ENCODE measurements at places on chromosomes 2 and 18.

GRCh38 chr2:141440072-141440635, 690.7 kb downstream of the LRP1B start:
- no peaks in the 10 kb centered on the region for H3K27me3 ChIP-seq
- no peak overlapping the region for H3K27ac ChIP-seq
- no peak overlapping the region for H3K4me3 ChIP-seq
- H3K4me1 ChIP-seq, result no peaks in the 10 kb centered on the region

- H3K27me3 ChIP-seq, result no peaks in the 10 kb centered on the region
- H3K4me1 ChIP-seq, result no peaks in the 10 kb centered on the region
- peak; percentile 63 for DNase-seq
- H3K36me3 ChIP-seq, result no peaks in the 10 kb centered on the region
- H3K27ac ChIP-seq, result no peak overlapping the region
Observed at GRCh38 chr18:74929110-74929509, 279.8 kb downstream of the PTGR3 start.

GRCh38 chr2:40372283-40372985, 79.5 kb downstream of the SLC8A1 start:
- no peak overlapping the region for H3K4me3 ChIP-seq
- no peak overlapping the region for H3K27ac ChIP-seq
- H3K4me1 ChIP-seq, result no peaks in the 10 kb centered on the region
- no peaks in the 10 kb centered on the region for H3K36me3 ChIP-seq
- H3K27me3 ChIP-seq, result no peaks in the 10 kb centered on the region

GRCh38 chr2:201116115-201116958, at the start of gene CFLAR:
TSS of gene CFLAR (plus strand) at chr2:201116164. CDS start at chr2:201129866, 13,702 bp downstream.
- peak within 1 kb of the TSS; percentile 65 for H3K4me3 ChIP-seq
- H3K27ac ChIP-seq, result peak within 1 kb of the TSS; percentile 100
- no peaks in the 10 kb centered on the region for H3K36me3 ChIP-seq
- H3K27me3 ChIP-seq, result no peaks in the 10 kb centered on the region

GRCh38 chr2:225486236-225486635, 86.7 kb downstream of the NYAP2 start:
- DNase-seq, result no peak
- no peaks in the 10 kb centered on the region for H3K27me3 ChIP-seq
- peaks cover 14% of the 10 kb centered on the region for H3K4me1 ChIP-seq
- H3K36me3 ChIP-seq, result no peaks in the 10 kb centered on the region

DNA sequence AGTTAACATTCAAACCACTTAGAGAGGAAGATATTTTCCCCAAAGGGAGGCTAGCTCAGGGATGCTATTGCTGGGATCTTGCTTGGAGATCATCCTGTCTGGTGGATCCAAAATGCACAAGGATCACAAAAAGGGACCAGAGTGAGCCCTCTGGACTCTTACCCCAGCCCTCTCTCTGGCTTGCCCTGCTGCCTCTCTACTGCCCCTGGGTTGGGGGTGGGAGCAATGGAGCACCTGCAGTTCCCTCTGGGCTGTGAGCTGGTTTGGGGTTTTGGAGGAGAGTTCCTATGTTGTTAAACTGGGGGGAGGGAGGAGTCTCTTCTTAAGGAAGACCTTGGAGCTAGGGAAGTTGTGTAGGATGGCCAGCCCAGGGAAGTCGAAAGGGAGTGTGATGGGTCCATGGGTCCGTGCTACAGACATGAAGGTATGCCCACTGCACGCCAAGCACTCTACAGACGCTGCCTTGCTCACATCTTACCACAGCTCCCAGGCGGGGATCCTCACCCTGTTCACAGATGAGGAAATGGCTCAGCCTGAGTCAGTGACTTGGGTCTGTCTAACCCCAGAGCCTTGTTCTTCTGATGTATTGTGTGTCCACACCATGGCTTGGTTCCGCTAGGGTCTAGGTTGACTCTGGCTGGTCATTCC, 3.8 kb downstream of the LBH start:
- H3K4me1 ChIP-seq, result peaks cover 4% of the 10 kb centered on the region
- no peaks in the 10 kb centered on the region for H3K36me3 ChIP-seq
- H3K27ac ChIP-seq, result no peak overlapping the region
- H3K27me3 ChIP-seq, result no peaks in the 10 kb centered on the region

DNA sequence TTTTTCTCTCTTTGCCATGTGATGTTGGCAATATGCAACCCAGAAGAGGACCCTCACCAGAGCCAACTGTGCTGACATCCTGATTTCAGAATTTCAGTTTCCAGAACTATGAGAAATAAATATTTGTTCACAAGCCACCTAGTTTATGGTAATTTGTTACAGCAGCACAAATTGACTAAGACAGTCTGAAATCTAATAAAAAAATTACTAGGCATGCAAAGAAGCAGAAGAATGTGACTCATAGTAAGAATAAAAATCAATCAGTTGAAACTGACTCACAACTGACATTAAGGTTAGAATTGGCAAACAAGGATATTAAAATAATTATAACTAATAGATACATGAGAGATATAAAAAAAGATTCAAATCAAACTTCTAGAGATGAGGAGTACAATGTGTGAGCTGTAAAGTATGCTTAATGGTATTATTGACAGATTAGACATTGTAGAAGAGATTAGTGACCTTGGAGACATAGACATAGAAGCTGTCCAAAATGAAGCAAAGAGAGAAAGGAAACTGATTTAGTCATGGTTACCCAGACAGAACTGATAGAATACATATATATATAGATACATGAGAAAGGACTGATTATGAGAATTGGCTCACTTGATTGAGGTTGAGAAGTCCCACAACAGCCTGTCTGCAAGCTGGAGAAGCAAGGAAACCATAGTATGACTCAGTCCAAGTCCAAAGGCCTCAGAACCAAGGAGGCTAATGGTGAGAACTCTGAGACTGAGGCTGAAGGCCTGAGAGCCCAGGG, 27.8 kb upstream of the TTC39C start:
- H3K27me3 ChIP-seq, result no peaks in the 10 kb centered on the region
- no peaks in the 10 kb centered on the region for H3K36me3 ChIP-seq
- no peaks in the 10 kb centered on the region for H3K4me1 ChIP-seq
- no peak overlapping the region for H3K4me3 ChIP-seq

GRCh38 chr2:239259603-239260298, 141.1 kb downstream of the HDAC4 start:
- H3K27ac ChIP-seq, result no peak overlapping the region
- DNase-seq, result no peak
- no peak overlapping the region for H3K4me3 ChIP-seq
- no peaks in the 10 kb centered on the region for H3K36me3 ChIP-seq
- H3K27me3 ChIP-seq, result no peaks in the 10 kb centered on the region
- peaks cover 2% of the 10 kb centered on the region for H3K4me1 ChIP-seq

GRCh38 chr2:217735034-217735433, 267.8 kb downstream of the TNS1 start:
- DNase-seq, result no peak
- H3K27me3 ChIP-seq, result no peaks in the 10 kb centered on the region
- H3K36me3 ChIP-seq, result no peaks in the 10 kb centered on the region
- H3K4me3 ChIP-seq, result no peak overlapping the region
- no peak overlapping the region for H3K27ac ChIP-seq
- no peaks in the 10 kb centered on the region for H3K4me1 ChIP-seq

GRCh38 chr2:232246245-232246644, 132.3 kb upstream of the ALPP start:
- no peak overlapping the region for H3K4me3 ChIP-seq
- no peaks in the 10 kb centered on the region for H3K4me1 ChIP-seq
- no peaks in the 10 kb centered on the region for H3K36me3 ChIP-seq
- no peaks in the 10 kb centered on the region for H3K27me3 ChIP-seq
- no peak overlapping the region for H3K27ac ChIP-seq

DNA sequence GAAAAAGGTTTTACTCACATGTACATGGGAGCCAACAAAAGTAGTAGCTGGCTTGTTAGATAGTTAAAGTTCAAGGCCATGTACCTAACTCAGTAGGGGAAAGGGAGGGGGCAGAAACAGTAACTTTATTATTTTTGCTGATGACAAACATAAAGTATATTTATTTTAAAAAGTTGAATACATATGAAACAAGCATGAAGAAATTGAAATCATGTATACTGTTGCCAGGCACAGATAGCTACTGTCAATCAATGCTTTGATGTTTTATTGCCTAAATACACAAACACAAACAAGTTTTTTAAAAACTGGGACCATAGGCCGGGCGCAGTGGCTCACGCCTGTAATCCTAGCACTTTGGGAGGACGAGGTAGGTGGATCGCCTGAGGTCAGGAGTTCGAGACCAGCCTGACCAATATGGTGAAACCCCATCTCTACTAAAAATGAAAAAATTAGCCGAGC, 7.6 kb upstream of the PSD4 start:
- peaks cover 20% of the 10 kb centered on the region for H3K4me1 ChIP-seq
- no peaks in the 10 kb centered on the region for H3K27me3 ChIP-seq
- H3K4me3 ChIP-seq, result no peak overlapping the region
- H3K27ac ChIP-seq, result peak overlapping the region; percentile 93
- no peaks in the 10 kb centered on the region for H3K36me3 ChIP-seq

GRCh38 chr18:8008033-8008432, 440.9 kb downstream of the PTPRM start:
- no peaks in the 10 kb centered on the region for H3K4me1 ChIP-seq
- H3K27me3 ChIP-seq, result no peaks in the 10 kb centered on the region
- no peak overlapping the region for H3K27ac ChIP-seq
- DNase-seq, result no peak
- no peaks in the 10 kb centered on the region for H3K36me3 ChIP-seq
- H3K4me3 ChIP-seq, result no peak overlapping the region

DNA sequence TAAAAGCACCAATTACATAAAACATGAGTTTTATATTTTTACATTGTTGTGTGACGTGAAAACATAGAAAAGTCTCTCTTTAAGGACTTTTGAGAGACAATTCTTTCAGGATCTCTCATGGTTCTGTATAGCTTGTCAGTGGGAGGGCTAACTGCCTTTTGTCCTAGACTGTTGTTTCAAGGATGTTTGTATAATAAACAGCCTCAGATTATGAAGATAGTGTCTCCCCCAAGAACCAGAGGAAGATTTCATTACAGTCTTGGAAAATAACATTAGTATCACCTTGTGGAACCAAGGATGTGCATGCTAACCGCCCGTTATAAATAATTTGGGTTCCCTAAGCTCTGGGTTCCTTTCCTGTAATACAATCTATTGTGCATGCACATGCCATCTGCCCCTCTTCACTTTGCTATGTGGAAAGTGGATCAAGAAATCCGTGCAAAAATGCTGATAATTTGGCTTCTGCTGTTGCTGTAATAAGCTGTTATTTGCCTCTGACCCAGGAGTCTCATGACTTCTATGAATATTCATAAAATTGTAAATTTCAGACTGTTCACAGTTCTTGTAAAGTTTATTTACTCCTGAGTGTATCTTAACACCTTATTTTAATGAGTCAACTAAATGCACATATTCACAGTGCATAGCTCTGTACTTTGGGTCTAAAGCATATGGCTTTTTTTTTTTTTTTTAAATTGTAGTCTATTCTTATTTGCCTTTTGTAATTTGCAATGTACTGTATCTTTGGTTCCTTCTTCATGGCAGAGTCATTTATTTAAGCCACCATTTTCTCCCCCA, 265.5 kb downstream of the PTH2R start:
- no peaks in the 10 kb centered on the region for H3K27me3 ChIP-seq
- no peak overlapping the region for H3K4me3 ChIP-seq
- no peaks in the 10 kb centered on the region for H3K36me3 ChIP-seq
- no peak for DNase-seq
- no peaks in the 10 kb centered on the region for H3K4me1 ChIP-seq

DNA sequence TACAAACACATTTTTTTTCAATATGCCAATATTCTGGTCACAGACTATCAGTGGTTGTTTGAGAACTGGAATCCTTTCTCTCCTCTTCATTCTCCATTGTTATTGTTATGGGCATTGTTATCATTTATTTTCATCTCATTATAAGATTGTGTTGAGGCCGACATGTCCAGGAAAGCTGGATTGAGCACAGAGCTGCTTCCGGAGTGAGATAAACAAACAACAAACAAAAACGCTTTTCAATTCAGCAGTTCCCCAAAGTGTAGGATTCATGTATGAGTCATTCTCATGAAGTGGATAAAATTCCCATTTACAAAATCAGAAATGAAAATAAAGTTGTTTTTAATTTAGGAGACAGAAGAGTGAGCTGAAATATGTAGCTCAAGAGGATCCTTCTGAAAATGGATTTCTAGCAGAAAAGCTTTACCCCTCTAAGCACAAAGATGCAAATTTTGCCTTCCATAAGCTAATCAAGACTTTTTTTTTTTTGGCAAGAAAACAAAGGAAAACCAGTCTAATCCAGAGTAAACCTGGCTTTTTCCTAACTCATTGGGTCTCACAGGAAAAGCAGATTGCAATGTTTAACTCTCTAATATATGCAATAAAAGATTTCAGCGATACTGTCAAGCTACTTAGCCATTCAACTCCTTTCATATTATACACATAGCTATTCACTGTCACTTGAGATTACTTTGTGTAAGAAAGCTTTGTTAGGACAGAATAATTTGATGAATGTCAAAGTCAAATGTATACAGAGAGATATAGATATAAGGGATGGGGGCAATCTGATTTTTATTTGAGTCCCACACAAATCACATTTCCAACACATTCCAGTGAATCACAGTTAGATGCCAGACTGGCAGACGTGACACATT, 1441.7 kb upstream of the CELF4 start:
- no peak for DNase-seq
- no peaks in the 10 kb centered on the region for H3K27me3 ChIP-seq

GRCh38 chr18:13026583-13027270, 35.6 kb downstream of the CEP192 start:
- no peaks in the 10 kb centered on the region for H3K27me3 ChIP-seq
- H3K36me3 ChIP-seq, result no peaks in the 10 kb centered on the region
- H3K4me3 ChIP-seq, result no peak overlapping the region
- no peak for DNase-seq
- H3K27ac ChIP-seq, result no peak overlapping the region
- no peaks in the 10 kb centered on the region for H3K4me1 ChIP-seq

DNA sequence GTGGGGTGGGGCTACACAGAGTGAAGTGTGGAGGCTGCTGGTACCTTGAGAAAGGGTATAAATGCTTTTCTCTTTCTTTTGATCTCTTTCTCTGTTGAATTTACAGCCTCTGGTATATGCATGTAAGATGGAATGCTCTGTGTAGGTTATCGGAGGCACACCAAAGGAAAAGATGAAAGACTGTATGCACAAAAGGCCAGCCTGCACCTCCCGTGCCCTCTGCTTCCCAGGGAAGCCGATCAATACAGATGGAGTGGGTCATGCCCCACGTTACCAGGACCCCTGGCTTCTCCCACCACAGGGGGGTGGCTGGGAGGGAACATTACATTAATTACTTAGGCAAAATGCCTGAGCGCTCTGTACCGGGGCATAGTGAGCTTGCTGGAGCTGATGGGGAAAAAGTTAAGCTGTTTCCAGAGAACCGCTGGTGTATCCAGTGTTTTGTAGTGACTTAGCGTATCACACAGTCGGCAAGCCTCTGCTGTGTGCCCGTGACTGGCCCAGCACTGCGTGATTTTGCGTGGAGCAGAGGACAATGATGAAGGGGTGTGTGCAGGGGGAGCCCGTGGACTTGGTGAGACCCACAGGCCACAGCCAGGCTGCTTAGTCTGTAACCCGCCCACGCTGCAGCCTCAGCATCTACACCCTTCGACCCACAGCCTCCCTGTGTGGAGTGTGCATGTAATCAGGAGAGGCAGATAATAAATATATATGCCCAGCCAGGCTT, 8.0 kb downstream of the ALLC start:
- no peaks in the 10 kb centered on the region for H3K4me1 ChIP-seq
- no peak overlapping the region for H3K4me3 ChIP-seq
- no peak for DNase-seq
- no peaks in the 10 kb centered on the region for H3K36me3 ChIP-seq
- no peak overlapping the region for H3K27ac ChIP-seq
- H3K27me3 ChIP-seq, result no peaks in the 10 kb centered on the region

Data from pancreas (tissue), 10 donors.